ENCODE measurements at places on chromosomes 11 and 22.

DNA sequence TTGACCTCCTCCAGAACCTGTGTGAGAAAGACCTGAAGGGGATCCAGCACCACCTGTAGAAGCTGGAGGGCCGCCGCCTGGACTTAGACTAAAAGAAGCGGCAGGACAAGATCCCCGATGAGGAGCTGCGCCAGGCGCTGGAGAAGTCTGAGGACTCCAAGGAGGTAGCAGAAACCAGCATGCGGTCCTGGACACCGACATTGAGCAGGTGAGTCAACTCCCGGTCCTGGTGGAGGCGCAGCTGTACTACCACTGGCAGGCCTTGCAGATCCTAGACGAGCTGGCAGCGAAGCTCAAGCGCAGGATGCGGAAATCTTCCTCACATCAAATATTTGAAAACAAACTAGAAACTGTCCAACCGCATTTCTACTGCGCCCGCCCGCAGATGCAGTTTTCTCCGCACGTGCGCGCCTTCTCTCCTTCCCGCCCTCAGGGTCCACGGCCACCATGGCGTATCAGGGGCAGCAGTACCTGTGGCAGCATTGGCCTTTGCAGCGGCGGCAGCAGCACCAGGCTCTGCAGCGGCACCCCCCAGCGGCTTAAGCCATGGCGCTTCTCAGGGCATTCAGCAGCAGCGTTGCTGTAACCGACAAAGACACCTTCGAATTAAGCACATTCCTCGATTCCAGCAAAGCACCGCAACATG is 10.2 kb downstream of the CLDN25 start:
- DNase-seq, result no peak

DNA sequence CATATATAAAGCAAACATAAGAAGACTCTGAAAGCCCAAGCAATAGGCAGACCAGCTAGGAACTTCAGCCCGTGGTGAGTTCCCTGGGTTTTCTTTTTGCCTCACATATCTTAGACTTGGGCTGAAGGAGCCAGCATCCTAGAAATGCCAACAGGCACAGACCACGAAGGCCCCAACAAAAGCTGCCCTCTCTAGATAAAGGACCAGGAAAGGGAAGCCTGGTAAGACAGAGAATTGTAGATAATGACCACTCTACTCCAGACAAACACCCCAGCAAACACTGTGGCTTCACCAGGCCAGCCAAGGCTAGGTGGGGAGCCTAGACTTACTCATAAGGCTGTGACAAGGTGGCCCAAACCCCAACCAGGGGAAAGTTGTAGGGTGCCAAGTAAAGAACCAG is 11.2 kb downstream of the GAL start:
- DNase-seq, result no peak

- DNase-seq, result no peak
Measured at GRCh38 chr11:67996622-67997474, 7.0 kb downstream of the UNC93B1 start.

GRCh38 chr11:119491753-119492510 is 69.0 kb upstream of the THY1 start:
- no peak for DNase-seq

DNA sequence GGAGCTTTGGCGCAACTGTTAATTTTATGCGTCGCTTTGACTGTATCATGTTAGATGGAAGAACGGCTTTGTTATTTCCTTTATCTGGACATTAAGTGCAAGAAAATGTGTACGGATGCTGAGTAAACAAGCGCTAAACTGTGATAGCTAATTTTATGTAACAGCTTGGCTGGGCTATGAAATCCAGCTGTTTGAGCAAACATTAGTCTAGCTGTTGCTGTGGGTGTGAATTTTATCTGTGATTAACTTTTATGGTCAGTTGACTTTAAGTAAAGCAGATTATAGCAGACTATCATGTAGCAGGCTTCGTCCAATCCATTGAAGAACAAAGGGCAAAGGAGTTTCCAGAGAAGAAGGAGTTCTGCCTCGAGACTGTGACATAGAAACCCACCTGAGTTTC is 14.0 kb downstream of the OR8A1 start:
- no peak for DNase-seq

All from GM12878 (cell line).